ENCODE measurements at places on chromosomes 12 and 14. TPM values are rescaled to one million over a fixed set of nuclear protein-coding genes. Genes with fewer than 3 reads are reported as not detected.

DNA sequence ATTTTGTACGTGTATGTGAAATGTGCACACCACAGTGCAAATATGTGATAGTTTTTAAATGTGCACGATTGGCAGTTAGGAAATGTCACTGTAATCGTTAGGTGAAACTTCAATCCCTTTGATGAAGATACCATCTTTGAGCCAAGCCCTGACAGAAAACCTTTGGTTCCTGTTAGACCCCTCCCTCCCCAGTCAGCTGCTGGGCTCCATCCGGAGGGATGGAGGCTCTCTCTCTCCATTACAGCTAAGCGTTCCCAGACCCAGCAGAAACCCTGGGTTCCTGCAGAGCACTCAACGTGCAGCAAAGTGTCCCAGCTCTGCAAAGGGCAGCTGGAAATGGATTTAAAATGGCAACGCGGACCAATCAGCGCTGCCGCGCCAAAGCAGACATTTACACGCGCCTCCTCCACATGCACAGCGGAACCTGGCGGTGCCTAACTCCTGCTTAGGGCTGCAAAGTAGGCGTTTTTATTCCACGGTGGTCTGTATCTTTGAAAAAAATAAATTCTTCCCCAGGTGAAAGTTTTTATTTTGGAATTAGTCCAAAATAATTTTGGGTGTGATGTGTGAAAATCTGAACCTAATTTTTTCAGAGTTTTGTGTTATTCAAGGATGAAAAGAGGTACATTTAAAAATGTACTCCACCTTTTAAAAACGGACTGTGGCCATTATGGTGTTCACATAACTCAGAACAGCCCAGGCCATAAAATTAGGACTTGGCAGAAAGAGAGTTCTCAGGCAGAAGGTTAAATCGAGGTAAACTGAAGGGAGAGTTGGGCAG is 1.4 kb upstream of the HMGA2 start:
- H3K4me1 ChIP-seq: peaks cover 19% of the 10 kb centered on the region
- H3K4me3 ChIP-seq: peak overlapping the region; percentile 82
- no peaks in the 10 kb centered on the region for H3K36me3 ChIP-seq
- no peak for DNase-seq

GRCh38 chr14:104863131-104863862 is 1.8 kb upstream of the CEP170B start:
- H3K4me3 ChIP-seq: peak overlapping the region; percentile 51
- peaks cover 7% of the 10 kb centered on the region for H3K4me1 ChIP-seq
- H3K36me3 ChIP-seq: no peaks in the 10 kb centered on the region

DNA sequence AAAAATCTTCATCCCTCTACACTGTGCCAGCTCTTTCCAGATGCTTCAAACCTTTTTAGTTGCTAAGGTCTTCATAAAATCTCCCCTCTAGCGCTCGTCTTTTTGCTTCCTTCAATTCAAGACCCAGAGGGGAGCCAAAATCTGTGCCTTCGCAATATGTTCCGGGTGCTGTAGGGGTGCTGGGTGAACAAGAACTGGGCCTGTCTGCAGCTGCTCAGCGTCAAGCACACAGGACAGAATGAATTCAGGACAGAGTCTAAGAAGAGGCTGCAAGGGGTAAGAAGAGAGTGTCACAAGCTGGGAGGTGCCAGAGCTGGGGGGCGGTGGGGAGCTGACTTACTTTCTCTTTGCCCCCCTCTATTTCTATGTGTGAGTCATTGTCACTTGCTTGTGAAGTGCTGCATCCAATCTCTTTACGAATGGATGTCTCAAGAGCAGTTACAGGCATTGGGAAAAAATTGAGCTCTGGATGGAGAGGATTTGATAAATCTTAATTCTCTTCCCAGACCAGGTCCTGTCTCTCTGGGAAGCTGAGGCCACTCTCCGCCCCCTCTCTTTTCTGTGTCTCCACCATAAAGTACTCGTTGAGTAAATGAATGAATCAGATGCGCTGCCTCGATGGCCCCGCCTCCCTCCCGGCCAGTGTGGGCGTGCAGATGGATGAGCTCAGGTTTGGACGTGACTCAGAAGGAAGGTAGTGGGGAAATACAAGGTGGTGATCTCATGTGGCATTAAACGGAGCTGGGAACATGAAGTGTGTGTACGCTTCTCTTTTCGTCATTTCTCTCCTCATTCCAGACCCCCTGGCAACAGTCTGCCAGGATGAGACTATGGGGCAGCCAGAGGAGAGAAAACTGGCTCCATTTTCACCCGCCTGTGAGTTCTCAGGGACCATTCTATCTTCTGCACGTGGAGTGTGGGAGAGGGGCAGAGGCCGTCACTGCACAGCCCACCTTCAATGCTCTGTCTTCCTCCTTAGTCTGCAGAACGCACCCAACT is 91.3 kb downstream of the TSPAN9 start:
- H3K27ac ChIP-seq: no peak overlapping the region
- H3K27me3 ChIP-seq: no peaks in the 10 kb centered on the region
- no peaks in the 10 kb centered on the region for H3K36me3 ChIP-seq
- DNase-seq: no peak
- no peaks in the 10 kb centered on the region for H3K4me1 ChIP-seq

- H3K4me1 ChIP-seq: no peaks in the 10 kb centered on the region
- no peak overlapping the region for H3K4me3 ChIP-seq
- H3K27ac ChIP-seq: no peak overlapping the region
Measured at GRCh38 chr12:131455581-131456110, 255.2 kb upstream of the SFSWAP start.

- H3K4me1 ChIP-seq: no peaks in the 10 kb centered on the region
- no peaks in the 10 kb centered on the region for H3K36me3 ChIP-seq
- H3K4me3 ChIP-seq: no peak overlapping the region
Measured at GRCh38 chr12:30896461-30896860, 30.1 kb upstream of the TSPAN11 start.

DNA sequence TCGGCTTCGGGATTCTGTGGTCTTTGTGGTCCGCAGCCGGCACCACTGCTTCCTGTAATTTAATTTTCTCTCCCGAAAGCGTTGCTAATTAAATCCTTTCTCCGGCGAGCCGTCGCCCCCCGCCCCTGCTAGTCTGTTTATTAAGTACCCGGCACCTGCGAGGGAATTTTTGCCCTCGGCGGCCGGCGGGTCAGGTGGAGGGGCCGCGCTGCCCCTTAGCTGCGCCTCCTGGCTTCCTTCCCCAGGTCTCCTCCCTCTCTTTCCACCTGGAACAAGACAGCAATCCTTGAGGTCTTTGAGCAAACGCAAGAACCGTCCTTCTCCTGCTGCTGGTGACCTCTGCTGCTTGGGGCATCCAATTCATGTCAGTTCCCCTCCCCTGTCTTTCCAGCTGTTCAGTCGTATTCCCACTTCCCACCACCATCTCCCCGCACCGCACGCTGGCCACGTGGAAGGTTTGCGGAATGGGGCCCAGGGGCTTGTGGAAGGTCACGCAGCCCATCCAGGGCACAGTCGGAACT is 16.2 kb downstream of the ZDHHC22 start:
- peak overlapping the region; percentile 90 for H3K27ac ChIP-seq
- H3K27me3 ChIP-seq: peaks cover 16% of the 10 kb centered on the region
- peaks cover 51% of the 10 kb centered on the region for H3K4me1 ChIP-seq

The SLC11A2 gene
- polyA plus RNA-seq: 9.4 TPM

The SLCO1B1 gene
- polyA plus RNA-seq: not detected

The LMO3 gene
- polyA plus RNA-seq: not detected

The KCNMB4 gene
- polyA plus RNA-seq: 1.7 TPM

The MANSC4 gene
- polyA plus RNA-seq: not detected

The PLBD1 gene
- polyA plus RNA-seq: 2.3 TPM

GRCh38 chr12:52053536-52054209 is 2.4 kb downstream of the NR4A1 start:
- no peak overlapping the region for H3K27ac ChIP-seq
- H3K4me3 ChIP-seq: peak overlapping the region; percentile 30
- DNase-seq: no peak
- peaks cover 39% of the 10 kb centered on the region for H3K4me1 ChIP-seq
- no peaks in the 10 kb centered on the region for H3K27me3 ChIP-seq
- H3K36me3 ChIP-seq: no peaks in the 10 kb centered on the region

DNA sequence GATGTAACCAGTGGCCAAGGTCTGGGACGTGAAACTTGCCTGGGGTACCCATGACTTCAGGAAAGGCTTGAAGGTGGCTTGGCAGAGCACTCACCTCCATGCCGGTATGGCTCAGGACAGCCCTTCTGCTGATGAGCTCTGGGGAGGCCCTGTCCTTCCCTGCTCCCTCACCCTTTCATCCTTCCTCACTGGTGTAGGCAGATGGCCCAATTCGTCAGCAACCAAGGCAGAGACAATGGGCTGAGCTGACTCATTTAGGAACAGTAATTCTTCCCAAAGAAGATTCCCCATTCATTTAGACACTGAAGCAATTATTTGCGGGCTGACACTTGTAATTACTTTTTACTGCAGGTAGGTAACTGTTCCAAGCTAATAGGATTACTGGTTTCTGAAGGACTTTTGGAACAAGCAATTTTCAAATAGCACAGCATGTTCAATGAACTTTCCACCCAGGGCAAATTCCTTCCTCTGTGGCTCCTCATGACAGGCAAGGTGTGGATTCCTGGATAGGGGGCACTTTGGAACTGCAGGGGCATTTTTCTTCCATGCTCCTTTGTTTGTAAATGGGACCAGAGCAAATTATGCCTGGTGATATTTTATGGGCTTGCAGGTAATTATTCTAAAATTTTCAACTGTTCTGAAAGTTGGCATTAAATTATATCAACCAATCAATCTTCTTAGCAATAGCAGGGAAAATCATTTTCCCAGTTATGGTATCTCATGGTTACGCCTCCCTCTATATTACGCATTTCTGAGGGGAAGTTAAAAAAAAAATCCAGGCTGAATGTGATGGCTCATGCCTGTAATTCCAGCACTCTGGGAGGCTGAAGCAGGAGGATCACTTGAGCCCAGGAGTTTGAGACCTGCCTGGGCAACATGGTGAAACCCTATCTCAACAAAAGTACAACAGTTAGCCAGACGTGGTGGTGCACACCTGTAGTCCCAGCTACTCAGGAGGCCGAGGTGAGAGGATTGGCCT is 24.1 kb upstream of the NRDE2 start:
- H3K27me3 ChIP-seq: peaks cover 19% of the 10 kb centered on the region
- H3K4me3 ChIP-seq: no peak overlapping the region
- H3K27ac ChIP-seq: no peak overlapping the region
- H3K36me3 ChIP-seq: no peaks in the 10 kb centered on the region
- no peaks in the 10 kb centered on the region for H3K4me1 ChIP-seq

The TCL1A gene
- polyA plus RNA-seq: 4,164 TPM

GRCh38 chr14:45838597-45838996 is 585.6 kb upstream of the MIS18BP1 start:
- H3K4me1 ChIP-seq: no peaks in the 10 kb centered on the region
- no peak for DNase-seq
- no peaks in the 10 kb centered on the region for H3K27me3 ChIP-seq
- no peak overlapping the region for H3K4me3 ChIP-seq

The CD4 gene
- 1.7 TPM for polyA plus RNA-seq

The RAPGEF3 gene
- 0.52 TPM for polyA plus RNA-seq

GRCh38 chr14:104281768-104282301 is 143.4 kb downstream of the KIF26A start:
- H3K4me1 ChIP-seq: no peaks in the 10 kb centered on the region
- peaks cover 29% of the 10 kb centered on the region for H3K27me3 ChIP-seq
- no peaks in the 10 kb centered on the region for H3K36me3 ChIP-seq
- DNase-seq: no peak
- H3K4me3 ChIP-seq: no peak overlapping the region

The MYF5 gene
- not detected for polyA plus RNA-seq

The NPFF gene
- polyA plus RNA-seq: not detected

The FAM216A gene
- 17.5 TPM for polyA plus RNA-seq

The TBX3 gene
- polyA plus RNA-seq: not detected

The SYT1 gene
- polyA plus RNA-seq: 0.47 TPM

DNA sequence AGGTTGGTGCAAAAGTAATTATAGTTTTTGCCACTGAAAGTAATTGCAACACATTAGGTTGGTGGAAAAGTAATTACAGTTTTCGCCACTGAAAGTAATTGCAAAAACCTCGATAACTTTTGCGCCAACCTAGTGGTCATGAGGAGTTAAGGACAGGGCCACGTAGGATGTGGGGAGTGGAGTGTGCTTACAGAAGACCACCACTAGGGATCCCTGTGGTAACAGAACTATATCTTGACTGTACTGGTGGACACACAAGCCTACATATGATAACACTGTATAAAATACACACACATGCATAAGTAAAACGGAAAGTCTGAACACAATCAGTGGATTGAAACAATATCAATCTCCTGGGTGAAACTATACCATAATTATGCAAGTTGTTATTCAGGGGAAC is 187.4 kb upstream of the ABCD2 start:
- peaks cover 8% of the 10 kb centered on the region for H3K36me3 ChIP-seq
- H3K4me3 ChIP-seq: no peak overlapping the region
- H3K27me3 ChIP-seq: no peaks in the 10 kb centered on the region
- H3K4me1 ChIP-seq: no peaks in the 10 kb centered on the region
- no peak overlapping the region for H3K27ac ChIP-seq
- DNase-seq: no peak

- H3K4me3 ChIP-seq: no peak overlapping the region
- H3K27ac ChIP-seq: no peak overlapping the region
- peaks cover 25% of the 10 kb centered on the region for H3K27me3 ChIP-seq
- no peaks in the 10 kb centered on the region for H3K4me1 ChIP-seq
- H3K36me3 ChIP-seq: peaks cover 7% of the 10 kb centered on the region
Measured at GRCh38 chr12:115823635-115824034, 453.9 kb downstream of the MED13L start.

- H3K36me3 ChIP-seq: no peaks in the 10 kb centered on the region
- DNase-seq: no peak
- no peak overlapping the region for H3K4me3 ChIP-seq
- H3K27ac ChIP-seq: no peak overlapping the region
- H3K4me1 ChIP-seq: peaks cover 18% of the 10 kb centered on the region
Measured at GRCh38 chr14:50978888-50979287, 34.6 kb upstream of the PYGL start.

The TAS2R31 gene
- polyA plus RNA-seq: 0.27 TPM

DNA sequence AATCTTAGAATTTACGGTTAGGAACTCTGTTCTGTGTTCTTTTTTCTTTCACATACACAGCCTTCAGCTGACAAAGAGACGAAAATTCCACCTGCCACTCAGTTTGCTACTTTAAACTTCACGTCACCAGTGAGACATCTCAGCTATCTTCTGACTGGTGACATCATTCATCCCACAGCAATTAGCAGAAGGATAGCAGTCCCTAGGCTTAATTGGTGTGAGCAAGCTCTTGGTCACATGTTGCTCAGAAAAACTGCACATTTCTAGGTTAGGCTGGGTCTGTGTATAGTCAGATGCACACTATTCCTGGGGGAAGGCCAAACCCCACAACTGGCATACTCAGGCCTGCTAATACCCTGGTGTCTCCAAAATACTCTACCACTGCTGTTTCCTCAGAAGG is 23.9 kb downstream of the SLC7A7 start:
- peak overlapping the region; percentile 98 for H3K27ac ChIP-seq
- H3K4me3 ChIP-seq: peak overlapping the region; percentile 16

DNA sequence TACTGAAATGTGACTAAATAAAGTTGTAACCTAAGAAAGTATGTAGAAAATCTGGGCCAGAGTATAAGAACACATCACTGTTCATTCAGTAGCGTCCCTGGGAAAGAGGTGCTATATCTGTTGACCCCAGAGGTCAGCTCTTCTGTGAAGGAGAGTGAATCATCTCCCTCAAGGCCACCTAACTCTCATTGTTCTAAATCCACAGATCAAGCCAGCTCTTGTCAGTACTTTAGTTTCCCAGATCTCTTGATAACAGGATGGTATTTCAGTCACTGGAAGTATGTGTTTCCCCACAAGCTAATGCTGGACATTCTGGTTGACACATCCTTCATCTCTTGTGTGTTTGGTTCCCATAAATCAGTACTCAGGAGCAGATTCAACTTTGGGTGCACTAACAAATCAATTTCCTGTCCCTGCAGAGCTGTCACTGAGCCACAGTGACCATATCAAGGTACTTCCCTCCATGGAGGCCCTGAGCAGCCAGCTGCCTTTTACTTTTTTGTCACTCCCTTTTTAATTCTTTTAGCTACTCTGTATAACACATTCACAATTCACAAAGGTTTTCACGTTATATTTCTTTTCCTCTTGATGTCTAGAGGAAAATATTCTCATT is 7.8 kb downstream of the KRT1 start:
- H3K27ac ChIP-seq: no peak overlapping the region
- peaks cover 25% of the 10 kb centered on the region for H3K27me3 ChIP-seq
- H3K4me1 ChIP-seq: no peaks in the 10 kb centered on the region
- DNase-seq: no peak

The DNAI7 gene
- polyA plus RNA-seq: 0.21 TPM

All from naive B cell (primary cell).